ENCODE measurements at places on chromosomes 11 and 22. TPM values are rescaled to one million over a fixed set of nuclear protein-coding genes. Genes with fewer than 3 reads are reported as not detected.

The TRPM5 gene
- total RNA-seq = 3.7 TPM

GRCh38 chr11:37323843-37324242 lies 725.8 kb upstream of the RAG2 start:
- no peak for DNase-seq

GRCh38 chr11:96357794-96358193 lies 14.8 kb upstream of the MAML2 start:
- no peak for DNase-seq

- DNase-seq = no peak
Measured at GRCh38 chr11:3227568-3228444, 4.4 kb downstream of the MRGPRE start.

DNA sequence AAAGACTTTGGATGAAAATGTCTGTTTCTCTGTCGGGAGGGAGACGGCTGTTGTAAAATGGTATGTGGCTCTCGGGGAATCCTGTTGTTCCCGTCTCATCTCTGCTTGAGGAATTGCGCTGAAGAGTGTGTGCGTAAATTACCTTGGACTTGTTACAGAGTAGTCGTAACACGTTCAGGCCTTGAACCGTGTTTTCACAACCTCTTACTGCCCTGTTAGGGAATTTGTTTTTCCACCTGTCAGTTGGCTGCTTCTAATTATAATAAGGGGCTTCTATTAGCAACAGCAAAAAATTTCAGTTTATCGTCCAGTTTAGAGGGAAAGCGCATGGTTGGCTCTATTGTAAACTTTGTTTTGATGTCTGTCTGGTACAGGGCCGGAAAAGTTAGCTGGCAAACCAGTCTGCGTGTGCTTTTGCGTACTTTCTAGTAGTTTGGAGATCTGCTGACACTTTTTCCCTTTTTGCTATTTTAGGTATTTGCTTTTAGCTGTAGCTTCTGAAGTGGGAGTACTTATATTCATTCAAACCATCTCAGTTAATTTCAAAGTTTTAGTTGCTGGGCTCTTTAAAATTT lies 1.5 kb downstream of the HIPK3 start:
- DNase-seq = no peak

Data from mucosa of descending colon (tissue), 3 donors.